Muscle of arm (tissue), 14 donors: ENCODE measurements at places on chromosomes 2 and 18. TPM values are rescaled to one million over a fixed set of nuclear protein-coding genes. Genes with fewer than 3 reads are reported as not detected.

Gene FNDC4
- 15.5 TPM for polyA plus RNA-seq

Gene MSTN
- polyA plus RNA-seq, result 49.7 TPM

DNA sequence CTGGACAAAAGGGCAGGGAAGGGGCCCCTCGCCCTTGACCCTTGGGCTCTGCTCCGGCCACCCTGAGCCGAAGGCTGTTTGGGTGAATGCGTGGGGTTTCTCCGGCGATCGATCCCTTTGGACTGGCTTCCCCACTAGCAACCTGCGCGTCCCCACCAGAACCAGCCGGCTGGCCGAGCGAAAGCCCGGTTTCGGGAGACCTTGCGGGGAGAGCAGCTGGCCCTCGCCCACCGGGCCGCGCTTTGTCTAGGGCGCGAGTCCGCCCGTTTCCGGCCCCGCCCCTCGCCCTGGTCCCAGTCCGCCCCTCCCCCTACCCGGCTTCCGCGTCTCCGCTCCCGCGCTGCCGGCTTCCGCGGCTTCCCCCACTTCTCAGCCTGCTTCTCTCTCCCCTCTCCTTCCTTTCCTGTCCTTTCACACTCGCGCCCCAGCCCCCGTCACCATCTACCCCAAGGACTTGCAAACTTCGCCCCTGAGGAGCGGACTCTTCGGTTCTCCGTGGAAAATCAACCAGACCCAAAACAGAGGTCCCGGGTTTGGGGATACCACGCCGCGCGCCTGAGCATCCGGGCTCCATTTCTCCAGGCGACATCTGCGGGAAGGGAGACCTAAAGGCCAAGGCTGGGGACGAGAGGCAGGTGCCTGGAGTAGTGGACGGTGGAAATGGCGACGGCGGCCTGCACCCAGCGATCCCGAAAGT, 48.0 kb upstream of the ATP6V1B1 start:
- no peak for DNase-seq

DNA sequence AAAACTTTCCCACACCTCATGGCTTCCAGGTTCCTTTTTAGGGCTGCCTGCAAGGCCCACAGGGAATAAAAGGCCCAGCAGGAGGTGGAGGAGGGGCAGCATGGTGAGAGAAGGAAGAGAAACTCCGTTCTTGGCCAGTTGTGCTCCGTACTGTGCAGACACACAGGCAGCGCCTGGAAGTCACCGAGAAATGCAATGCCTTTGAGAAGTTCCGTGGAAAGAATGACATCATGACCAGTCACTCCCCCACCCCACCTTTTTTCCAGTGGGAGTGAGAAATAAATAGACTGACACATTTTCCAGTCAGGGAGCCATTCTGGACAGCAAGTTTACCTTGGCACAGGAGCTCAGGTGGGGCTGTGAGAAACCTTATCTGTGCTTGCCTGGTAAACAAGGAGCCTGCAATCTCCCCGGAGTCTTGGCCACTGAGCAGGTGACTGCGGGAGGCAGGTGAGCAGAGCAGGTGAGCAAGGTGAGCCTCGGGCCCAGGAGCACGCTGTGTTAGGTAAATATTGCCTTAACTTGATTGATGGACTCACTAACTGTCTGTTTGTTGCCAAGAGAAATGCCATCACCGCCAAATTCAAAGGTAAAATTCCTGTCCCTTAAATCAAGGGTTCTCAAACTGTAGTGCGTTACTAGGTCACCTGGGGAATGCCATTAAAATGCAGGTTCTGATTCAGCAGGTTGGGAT, 13.5 kb upstream of the LBH start:
- peak; percentile 58 for DNase-seq

DNA sequence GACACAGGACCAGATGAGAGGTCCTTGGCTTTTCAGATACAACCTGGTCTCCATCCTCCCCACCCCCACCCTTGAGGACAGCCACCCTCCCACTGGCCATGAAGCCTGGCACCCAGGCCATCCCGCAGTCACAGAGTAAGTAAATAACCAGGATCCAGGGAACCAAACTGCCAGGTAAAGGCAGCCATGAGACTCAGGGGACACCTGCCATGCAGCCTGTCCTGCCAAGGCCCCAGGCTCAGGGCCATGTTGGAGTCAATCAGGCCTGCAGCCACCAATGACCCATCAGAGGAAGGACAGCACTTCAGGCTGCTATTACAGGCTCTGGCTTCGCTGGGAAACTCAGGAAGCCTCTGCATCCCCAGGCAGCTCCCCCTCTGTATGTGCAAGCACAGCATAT, 15.6 kb downstream of the SPATA3 start:
- no peak for DNase-seq

DNA sequence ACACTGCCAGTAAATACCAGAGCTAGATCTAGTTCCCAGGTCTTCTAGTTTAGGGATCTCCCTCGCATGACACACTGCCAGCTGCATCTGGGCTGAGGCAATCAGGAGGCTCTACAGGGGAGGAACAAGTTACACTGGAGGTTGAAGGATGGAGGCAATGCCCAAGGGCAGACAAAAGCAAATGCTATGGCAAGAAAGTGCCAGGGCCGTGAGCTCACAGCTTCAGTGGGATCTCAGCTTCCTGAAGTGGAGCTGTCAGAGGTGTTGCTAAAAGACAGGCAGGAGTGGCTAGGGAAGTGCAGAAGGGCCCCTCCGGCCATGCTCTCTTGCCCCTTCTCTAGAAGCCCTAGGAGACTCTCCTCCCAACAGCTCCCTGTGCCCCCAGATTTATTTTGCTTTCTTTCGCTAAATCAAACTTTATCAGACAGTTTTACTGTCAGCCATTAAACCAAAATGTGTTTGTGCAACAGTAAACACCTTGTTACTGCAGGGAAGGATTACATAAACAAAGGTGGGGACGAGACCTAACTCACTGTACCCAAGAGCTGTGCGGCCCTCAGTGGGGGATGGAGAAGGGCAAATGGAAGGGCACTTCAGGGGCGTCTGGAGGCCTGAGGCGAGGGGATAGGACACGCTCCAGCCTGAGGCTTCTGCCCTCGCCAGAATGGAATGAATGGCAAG, 39.4 kb upstream of the PKDCC start:
- no peak for DNase-seq

GRCh38 chr18:37403788-37404187, 161.8 kb downstream of the CELF4 start:
- DNase-seq, result no peak

Gene AP1S3
- polyA plus RNA-seq, result 0.78 TPM

Gene ACMSD
- polyA plus RNA-seq, result 0.76 TPM
